ENCODE measurements at places on chromosomes 3 and 15.

DNA sequence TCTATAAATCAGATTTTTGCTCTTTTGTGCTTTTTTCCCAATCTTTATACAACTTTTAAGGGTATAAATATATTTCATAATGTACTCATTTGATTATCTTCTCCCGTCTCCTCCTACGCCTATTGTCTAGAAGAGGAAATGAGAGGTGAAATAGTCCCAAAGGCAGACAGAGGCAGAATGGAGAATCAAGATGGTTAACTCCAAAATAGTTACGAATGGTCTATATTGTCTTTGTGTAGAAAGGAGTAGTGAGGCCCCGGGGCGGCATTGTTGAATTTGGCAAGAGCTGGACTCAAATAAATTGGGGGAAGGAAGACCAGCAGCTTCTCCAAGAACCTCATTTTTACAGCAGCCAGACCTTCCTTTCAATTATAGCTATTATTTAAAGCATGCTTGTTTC is 23.9 kb downstream of the ITPR1 start:
- no peak for DNase-seq

DNA sequence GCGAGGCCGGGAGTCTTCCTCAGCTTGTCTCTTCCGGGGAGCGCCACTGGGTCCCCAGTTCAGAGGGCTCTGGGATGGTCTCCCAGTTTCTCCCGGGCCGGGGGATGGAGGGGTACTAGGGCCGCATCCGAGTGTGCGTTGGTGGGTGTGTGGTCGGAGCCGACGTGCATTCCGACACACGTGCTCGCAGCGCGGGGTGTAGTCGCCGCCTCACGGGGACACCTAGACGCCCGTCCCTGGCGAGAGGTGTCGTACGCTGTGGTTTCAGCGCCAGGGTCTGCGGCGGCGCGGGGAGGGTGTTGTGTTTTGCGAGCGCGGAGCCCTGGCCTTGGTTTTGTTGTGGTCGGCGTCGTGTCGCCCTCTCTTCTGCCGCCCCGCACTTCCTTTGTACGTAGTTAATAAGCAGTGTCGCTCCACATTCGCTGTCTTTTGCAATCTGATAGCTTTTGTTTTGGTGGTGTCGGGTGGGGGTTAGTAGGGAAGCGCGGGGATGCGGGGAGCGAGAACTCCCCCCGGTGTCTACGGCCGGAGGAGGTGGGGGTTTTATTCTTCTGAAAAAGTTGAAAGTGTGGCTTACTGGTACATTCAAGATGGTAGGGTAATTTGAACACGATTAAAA is 2.2 kb downstream of the IGF1R start:
- no peak for DNase-seq

DNA sequence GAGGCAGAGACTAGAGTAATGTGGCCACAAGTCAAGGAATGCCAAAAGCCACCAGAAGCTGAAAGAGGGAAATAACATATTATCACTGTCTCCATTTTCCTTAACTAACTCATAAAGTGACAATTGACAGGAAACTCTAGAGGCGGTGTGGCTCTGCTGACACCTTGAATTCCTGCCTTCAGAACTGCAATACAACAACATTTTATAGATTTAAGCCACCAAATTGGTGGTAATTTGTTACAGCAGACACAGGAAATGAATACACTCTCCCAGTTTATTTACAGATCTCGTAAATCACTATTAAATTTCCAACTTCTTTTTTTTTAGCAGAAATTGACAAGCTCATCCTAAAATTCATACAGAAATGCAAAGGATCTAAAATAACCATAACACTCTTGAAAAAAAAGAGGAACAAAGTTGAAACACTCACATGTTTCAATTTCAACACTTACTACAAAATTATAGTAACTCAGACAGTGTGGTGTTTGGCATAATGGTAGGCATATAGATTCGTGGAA is 449.9 kb downstream of the OTOL1 start:
- no peak for DNase-seq

DNA sequence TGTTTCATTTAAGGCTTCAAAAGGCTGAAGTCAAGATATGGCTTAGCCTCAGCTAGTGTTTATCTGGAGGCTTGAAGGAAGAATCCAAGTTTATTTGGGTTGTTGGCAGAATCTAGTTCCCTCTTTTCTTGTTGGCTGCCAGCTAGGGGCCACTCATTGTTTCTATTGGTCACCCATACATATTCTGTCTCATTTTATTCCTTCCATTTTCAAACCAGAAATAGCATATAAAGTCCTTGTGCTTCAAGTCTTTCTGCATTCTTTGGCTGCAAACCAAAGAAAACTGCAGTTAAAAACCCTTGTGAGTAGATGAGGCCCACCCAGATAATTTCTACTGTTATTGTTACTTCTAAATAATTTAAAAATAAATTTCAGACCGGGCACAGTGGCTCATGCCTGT is 301.7 kb downstream of the OXSM start:
- DNase-seq: no peak

- no peak for DNase-seq
These were observed 72.0 kb downstream of the MYO1E start for GRCh38 chr15:59300618-59301139.

All from GM12891 (cell line).